ENCODE measurements at places on chromosomes 16 and 17.

DNA sequence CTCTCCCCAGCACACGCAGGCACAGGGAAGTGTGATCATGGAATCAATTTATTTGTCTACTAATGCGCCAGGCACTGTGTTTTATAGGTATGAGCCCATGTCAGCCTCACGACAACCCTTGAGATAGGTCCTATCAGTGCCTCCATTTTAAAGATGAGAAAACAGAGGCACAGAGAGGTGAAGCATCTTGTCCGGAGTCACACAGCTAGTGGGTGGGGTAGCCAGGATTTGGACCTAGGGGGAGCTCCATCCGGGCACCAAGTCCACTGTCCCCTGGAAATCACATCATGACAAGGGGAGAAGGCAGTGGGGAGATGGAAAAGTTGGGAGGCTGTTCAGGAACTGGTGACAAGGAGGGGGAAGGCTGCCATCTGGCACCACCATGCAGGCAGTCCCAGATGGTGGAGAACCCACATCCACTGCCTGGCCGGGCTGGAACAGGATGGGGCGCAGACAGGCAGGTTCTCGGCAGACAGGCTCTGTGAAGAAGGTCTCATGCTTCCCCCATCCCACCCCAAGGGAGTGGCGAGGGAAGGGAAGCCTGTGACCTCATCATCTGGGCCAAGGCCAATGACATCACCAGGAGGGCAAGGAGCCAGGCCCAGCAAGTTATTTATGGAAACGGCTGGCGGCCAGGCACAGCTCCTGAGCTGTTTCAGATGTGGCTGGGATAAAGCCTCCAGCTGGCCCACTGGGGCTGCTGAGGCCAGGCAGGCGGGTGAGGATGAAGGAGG is 126.0 kb upstream of the SDK2 start:
- DNase-seq, result no peak

- DNase-seq, result no peak
Observed at GRCh38 chr17:57152967-57153528, 68.0 kb downstream of the AKAP1 start.

GRCh38 chr17:33637534-33637933 is 344.4 kb upstream of the ASIC2 start:
- DNase-seq, result no peak

DNA sequence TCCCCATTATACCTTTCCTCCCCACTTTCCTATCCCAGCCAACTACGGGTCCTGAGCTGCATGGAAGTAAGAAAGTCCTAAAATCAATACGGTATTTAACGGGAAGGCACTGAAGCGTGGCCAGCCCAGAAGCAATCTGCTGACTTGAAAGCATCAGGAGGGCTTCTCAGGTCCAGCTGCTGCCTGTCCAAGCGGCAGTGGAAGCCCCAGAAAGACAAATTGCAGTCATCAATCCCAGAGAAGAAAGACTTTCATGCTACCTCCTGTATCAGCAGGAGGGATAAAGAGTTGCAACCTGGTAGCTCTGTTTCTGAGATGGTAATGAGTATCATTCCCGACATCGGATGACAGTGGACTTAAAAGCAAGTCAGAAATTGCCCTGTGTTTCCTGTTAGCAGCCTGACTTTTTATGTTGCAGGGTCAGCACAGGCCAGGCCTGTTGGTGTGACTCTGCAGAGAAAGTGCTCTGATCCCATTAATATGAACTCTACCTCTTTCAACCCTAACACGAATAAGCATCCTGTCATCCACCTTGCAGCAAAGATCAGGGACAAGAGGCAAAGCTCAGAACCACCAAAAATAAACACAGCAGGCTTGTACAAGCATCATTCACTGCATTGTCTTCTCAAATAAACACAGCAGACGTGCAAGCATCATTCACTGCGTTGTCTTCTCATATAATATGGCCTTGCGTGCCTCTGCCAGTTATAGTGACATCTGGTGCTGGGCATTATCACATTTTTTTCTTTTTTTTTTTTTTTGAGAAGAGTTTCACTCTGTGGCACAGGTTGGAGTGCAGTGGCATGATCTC is 358.6 kb upstream of the CDH11 start:
- DNase-seq, result no peak

- no peak for DNase-seq
Observed at GRCh38 chr16:4514606-4515005, 24.0 kb downstream of the CDIP1 start.

GRCh38 chr16:31461201-31461920 is 2.1 kb downstream of the ARMC5 start:
- no peak for DNase-seq

- peak; percentile 20 for DNase-seq
Observed at GRCh38 chr16:89764711-89765201, 43.4 kb downstream of the ZNF276 start.

- DNase-seq, result no peak
Observed at GRCh38 chr17:76686538-76687297, 24.0 kb downstream of the MXRA7 start.

DNA sequence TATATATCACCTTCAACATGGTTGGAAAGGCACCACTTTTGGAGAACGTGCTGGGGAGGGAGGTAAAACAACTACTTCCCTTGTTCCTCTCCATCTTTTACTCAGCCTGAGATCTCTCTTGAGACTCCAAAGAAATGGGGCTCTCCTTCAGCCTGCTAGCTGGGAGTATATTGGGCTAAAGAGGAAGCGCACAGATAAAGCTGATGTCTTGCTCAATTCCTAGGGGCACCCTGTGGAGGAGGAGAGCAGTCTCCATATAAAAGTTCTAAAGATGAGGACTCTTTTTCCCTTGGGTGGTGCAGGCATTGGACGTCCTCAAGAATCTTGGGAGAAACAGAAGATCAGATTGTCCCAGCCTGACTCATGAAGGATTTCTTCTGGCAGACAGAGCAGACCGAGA is 4.6 kb upstream of the ETV4 start:
- DNase-seq, result no peak

DNA sequence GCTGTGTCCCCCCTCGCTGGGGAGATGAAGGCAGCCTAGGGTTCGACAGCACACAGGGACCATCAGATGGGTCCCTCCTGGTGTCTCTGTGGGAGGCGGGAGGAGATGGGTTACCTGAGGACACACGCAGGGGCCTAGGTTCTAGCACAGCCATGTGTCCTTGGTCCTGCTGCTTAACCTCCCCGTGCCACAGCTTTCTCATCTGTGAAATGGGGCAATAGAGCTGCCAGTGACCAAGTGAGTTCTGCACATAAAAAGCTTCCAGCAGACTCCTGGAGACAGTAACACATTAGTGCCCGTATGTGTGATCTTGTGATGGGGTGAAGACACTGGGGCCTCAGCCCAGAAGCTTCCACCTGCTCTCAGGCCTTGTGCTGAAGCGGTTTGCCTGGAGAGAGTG is 96.0 kb upstream of the GSE1 start:
- no peak for DNase-seq

DNA sequence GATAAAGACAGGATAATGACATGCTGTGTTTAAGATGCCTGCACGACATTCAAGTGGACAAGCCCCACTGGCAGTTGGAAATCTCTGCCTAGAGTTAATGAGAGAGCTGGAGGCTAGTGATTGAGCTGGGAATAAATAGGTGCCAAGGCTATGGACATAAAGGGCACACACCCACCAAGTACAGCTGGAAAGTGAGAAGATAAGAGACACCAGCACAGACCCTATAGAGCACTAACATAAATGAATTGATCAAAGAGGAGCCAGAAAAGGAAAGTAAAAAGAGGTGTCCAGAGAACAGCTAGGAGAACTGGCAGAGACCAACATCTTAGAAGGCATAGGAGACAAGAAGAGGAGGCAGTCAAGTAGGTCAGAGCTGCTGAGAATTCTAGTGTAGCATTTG is 101.2 kb downstream of the YPEL2 start:
- DNase-seq, result no peak

GRCh38 chr17:57097832-57098421 is 12.9 kb downstream of the AKAP1 start:
- DNase-seq, result no peak

GRCh38 chr16:69741519-69741918 is 13.2 kb downstream of the NOB1 start:
- DNase-seq, result no peak

- no peak for DNase-seq
Observed at GRCh38 chr16:52690468-52690867, 143.5 kb upstream of the TOX3 start.

DNA sequence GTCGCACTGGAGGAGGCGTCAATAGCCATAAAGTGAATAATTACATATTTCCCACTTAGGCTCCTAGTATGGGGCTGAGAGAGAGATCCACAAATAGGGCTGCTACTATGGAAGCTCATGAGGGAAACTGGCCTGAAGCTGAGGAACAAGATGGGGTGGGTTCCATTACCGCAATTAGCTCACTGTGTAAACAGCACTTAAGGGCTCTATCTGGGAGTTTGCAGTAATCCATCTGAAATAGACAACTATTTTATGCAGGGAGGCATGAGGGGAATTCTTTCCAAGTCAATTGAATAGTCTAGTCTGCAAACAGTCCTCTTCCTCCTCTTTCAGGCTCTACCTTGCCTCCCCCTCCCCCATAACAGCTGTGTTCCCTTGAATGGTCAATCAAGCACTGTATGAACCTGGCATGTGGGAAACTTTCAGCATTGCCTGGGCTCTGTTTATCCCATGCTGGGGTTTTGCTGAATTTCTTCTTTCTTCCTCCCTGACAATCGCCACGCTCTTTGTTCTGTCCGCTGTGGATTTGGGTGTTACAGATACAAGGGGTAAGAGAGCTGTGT is 56.1 kb upstream of the MAF start:
- no peak for DNase-seq

DNA sequence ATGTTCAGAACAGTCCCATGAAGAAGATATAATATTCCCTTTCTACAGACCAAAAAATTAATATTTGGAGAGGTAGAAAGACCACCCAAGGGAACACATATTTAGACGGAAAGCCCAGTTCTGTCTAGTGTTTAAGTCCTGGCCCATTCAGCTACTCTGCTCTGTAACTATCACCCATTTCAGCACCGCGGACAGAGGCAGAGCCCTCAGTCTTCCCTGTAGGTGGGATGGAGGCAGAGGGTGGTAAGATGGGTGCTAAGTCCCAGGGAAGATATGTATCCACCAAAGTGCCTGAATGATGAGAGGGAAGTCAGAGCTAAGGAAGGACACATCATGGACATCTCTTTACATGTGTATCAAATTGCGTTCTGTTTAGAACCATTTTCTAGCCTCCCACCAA is 27.8 kb upstream of the C16orf78 start:
- DNase-seq, result no peak

GRCh38 chr16:79006765-79007164 is 593.8 kb downstream of the MAF start:
- no peak for DNase-seq

DNA sequence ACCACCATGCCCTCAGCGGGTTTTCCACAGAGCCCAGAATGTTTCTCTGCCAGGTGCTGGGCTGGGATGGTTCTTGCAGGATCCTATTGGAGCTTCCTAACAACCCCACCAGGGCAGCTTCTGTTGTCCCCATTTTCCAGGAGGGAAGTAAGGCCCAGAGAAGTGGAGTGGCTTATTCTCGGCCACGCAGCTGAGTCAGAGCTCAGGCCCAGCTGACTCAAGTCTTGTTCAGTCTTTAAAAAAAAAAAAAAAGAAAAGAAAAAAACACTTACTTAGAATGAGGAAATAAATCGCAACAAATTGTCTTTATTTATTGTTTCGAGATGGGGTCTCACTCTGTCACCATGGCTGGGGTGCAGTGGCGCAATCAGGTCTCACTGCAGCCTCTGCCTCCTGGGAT is 413.0 kb downstream of the CPPED1 start:
- no peak for DNase-seq

- DNase-seq, result no peak
Observed at GRCh38 chr17:47641202-47641601, 8.5 kb upstream of the KPNB1 start.

GRCh38 chr17:82940226-82941020 is 100.6 kb upstream of the ZNF750 start:
- DNase-seq, result no peak

DNA sequence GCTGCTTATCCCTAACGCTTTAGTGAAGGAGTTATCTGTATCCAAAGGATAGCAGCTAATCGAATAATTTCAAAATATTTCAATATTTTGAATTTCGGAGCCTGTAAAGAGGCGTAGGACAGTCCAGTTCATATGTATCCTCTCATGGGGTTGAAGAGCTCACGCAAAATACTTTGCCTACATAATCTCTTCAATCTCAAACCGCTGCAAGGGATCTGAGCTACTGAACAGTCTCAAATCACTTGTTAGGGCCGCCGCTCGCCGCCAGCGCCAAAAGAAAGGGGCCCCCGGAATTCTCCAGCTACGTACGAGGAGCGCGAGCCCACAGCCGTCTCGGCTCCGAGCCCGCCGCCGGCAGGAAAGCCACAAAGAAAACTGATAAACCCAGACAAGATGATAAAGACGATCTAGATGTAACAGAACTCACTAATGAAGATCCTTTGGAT is 601 bp upstream of the RFWD3 start:
- peak; percentile 28 for DNase-seq

DNA sequence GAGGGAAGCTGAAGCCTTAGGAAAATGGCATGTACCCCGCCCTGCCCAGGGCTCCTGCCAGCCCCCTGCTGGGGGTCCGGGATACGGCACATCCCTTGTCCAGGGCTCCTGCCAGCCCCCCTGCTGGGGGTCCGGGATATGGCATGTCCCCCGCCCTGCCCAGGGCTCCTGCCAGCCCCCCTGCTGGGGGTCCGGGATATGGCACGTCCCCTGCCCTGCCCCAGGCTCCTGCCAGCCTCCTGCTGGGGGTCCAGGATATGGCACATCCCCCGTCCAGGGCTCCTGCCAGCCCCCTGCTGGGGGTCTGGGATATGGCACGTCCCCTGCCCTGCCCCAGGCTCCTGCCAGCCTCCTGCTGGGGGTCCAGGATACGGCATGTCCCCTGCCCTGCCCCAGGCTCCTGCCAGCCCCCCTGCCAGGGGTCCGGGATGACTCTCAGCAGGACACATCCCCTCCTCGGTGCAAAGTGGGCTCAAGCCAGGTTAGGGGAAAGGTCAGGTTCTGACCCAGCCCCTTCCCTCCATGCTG is 43.2 kb downstream of the RPH3AL start:
- DNase-seq, result no peak

DNA sequence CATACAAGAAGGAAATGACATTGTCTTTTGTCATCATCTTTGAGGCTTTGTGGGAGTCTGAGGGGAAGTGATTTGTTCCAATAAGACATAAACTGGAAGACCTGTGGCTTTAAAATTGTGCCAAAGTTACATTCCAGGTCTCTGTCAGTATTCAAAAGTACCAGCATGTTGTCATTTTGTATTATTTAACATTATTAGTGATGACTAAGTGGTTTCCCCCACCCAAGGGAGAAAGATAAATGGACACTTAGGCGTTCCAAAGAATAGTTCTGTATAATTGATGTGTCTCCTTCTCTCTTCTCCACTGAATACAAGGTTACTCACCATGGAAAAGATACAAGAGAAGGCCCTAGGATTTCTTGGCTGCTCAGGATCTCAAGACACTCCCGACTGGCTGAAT is 3.8 kb downstream of the CFAP97D1 start:
- DNase-seq, result no peak

DNA sequence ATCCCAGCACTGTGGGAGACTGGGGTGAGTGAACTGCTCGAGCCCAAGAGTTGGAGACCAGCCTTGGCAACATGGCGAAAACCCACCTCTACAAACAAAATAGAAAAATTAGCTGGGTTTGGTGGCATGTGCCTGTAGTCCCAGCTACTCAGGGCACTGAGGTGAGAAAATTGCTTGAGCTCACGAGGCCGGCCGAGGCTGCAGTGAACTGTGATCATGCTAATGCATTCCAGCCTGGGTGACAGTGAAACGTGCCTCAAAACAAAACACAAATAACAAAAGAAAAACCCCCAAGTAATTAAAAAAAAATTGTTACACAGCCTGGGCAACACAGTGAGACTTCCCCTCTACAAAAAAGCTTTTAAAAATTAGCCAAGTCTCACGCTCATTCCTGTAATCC is 5.0 kb downstream of the CCDC47 start:
- DNase-seq, result no peak
